Adipocyte (in vitro differentiated cells): ENCODE measurements at places on chromosomes 3 and 15.

DNA sequence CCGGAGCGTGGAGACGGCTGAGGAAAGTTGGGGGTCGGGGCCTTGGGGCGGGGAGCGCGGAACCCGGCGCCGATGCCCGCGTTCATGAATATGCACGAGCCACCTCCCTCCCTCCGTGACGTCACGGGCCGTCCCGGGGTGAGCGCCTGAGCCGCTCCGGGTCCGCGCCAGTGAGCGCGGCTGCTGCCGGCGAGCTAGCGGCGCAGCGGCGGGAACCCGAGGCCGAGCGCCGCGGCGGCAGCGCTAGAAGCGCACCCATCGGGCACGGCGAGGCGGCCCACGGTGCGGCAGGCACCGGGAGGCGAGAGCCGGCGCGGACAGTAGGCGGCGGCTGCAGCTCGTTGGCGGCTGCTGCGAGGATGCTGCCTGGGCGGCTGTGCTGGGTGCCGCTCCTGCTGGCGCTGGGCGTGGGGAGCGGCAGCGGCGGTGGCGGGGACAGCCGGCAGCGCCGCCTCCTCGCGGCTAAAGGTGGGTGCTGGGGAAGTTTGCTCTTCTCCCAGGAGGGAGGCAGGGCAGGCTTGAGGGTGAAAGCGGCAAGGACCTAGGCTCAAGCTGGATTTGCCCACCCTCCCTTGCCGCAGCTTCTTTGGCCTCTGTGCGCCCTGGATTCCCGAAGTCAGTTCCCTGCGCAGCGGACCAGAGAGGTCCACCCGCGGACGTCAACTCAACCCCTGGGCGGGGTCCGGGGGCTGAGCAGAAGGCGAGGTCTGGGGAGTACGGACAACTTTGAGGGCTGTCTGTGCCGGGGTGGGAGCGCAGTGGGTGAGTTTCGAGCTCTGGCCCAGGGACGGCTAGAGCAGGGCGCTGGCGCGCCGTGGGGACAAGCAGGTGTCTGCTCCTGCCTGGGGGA is at the start of gene CLSTN2:
CLSTN2 (plus strand) TSS at position 170 of the 850 bp plus-strand sequence.
- peak; percentile 73 for DNase-seq

DNA sequence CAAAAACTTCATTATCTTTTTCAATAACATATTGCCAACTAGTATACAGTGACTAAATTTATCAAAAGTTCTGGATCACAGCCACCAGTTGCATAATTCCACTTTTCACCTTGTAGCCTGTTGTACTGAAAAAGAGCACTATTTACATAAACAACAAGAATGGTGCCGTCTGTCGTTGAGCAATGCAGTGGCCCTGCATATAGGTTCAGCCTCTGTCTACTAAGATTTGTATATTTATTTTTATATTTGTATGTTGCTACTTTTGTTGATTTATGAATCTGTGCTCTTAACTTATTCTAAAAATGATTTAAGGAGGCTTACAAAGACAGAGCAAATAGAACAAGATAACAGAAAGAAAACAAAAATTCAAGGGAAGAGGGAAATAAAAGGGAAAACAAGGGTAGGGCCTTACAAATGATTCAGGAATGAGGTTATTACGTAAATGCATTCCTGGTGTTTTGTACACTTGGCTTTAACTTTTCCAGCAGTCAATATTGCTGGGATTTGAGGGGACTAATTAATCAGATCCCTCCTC is 257.6 kb upstream of the STT3B start:
- DNase-seq: peak; percentile 17

GRCh38 chr15:67097930-67098740 is 32.7 kb downstream of the SMAD3 start:
- peak; percentile 93 for DNase-seq

- DNase-seq: no peak
Observed at GRCh38 chr3:179673523-179673922, 20.7 kb downstream of the USP13 start.

DNA sequence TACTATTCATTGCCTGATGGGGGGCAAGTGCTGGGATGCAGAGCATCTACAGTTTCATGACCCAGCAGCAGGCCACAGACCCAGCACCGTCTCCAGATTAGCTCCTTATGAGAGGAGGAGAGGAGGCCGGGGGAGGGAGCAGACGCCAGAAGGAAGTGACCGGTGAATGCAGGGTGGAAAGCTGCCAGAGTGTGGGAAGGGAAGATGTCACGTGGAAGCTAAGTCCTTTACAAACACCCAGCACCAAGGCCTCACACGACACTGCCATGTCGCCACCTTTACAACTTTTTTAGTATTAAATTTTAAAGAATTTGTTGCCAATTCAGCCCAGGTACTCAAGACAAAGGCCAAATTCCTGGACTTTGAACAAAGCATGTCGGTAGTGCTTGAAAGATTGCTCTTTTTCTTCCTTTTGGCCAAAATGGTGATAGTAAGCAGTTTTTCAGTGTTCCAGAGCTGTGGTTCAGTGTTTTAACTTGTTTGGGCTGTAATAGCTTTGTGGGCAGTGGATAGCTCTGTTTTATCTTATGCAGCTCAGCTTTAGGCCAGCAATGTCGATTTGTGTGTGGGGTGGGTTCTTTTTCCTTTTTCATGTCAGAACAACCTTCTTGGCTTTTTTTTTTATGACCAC is 58.2 kb downstream of the ZBTB38 start:
- peak; percentile 64 for DNase-seq

DNA sequence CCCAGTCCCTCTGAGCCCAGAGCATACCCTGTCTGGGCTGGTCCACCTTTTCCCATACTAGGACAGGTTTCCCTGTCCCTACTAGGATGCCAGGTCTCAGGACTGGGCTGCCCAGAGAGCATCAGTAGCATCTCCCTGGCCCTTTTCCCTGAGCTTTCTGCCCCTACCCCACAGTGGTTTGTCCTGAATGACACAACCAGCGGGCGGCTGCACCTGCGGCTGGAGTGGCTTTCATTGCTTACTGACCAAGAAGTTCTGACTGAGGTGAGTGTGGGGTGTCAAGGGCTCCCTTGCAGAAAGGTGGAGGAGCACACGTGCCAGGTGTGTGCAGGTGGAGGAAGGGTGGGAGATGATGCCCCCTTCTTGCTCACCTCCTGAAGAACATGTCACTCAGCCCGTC is 33.5 kb downstream of the ESYT3 start:
- no peak for DNase-seq

- DNase-seq: no peak
Observed at GRCh38 chr15:26156051-26156450, 292.9 kb upstream of the ATP10A start.

DNA sequence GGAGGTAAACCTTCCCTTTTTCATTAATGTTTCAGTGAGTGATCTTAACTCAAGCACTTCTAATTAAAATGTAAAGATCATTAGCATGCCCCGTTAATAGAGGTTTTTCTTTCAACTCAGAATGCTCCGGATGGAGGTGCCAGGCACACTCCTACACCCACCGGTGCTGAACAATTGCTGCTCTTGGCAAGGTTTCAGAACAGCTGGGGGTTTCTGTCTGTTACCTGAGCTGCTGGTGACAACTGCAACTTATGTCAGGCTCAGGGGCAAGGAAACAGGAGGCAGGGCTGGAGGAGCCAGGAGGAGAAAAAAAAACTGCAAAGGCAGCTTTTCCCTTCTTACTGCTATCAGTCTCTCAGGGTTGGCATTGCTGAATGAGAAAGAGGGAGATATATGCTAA is 250.1 kb downstream of the DIPK2A start:
- no peak for DNase-seq

GRCh38 chr3:139774560-139775302 is 97.0 kb upstream of the NMNAT3 start:
- peak; percentile 41 for DNase-seq

DNA sequence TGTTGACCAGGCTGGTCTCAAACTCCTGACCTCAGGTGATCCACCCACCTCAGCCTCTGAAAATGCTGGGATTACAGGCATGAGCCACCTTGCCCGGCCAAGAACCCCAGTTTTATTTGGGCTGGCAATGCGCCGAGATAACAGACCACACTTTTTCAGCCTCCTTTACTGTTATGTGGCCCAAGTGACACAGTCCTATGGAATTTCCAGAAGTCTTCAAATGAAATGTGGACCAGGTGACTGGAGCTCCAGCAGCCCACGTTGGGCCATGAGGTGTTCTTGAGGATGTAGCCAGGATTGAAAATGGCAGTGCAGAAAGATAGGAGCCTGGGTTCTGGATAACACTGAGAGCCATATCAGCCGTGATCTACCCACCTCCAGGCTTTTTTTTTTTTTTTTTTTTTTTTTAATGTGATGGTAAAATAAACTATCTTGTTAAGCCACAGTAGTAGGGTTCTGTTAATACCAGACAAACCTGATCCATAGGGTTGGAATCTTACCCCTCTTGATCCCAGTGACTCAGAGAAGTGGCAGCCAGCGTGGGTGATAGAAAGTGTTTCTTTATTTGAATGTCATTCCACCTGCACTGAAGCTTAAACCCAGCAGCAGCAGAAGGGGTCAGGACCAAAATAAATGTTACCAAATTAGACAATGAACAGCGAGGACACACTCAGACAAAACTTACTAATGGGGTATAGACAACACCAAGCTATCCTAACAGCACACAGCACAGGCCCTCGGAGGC is 55.6 kb downstream of the LHFPL4 start:
- DNase-seq: no peak

GRCh38 chr15:72110355-72110754 is 7.6 kb downstream of the MYO9A start:
- no peak for DNase-seq

- DNase-seq: no peak
Observed at GRCh38 chr15:64100958-64101357, 5.2 kb downstream of the SNX1 start.

GRCh38 chr3:180707896-180708295 is 28.6 kb upstream of the CCDC39 start:
- DNase-seq: no peak

DNA sequence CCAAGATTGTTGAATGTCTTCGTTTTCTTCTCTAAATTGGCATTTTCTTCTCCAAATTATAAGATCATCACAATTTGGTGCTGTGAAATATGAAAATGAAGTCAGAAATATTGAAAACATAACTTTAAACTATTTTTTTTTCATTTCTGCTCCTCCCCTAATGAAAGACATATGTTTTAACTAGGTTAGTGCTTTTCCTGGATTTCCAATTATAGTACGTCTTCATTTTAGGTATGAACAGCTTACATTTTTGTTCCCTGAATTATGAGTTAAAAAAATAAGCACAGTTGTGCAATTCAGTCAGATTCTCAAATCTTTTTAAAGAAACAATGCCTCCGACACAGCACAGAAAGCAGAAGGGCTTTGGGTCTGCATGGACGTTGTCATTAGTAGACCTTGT is 83.5 kb upstream of the CFAP20DC start:
- DNase-seq: peak; percentile 90

DNA sequence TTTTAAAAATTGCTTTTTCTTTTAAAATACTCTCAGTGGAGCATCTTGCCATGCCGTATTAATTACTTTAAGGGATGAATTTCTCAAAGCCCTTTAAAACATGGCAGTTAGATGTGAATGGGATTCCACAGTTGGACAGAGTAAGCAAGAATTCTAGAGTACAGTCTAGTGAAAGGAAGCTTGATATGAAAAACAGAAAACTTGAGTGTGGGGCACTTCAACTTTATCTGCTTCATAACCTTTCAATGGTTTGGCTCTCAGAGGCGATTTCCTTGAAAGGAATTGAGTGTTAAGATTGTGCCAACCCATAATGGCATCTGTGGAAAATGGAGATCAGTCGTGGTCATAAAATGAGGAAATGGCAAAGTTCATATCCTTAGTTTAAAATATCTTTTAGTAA is 127.7 kb upstream of the SAMMSON start:
- no peak for DNase-seq

DNA sequence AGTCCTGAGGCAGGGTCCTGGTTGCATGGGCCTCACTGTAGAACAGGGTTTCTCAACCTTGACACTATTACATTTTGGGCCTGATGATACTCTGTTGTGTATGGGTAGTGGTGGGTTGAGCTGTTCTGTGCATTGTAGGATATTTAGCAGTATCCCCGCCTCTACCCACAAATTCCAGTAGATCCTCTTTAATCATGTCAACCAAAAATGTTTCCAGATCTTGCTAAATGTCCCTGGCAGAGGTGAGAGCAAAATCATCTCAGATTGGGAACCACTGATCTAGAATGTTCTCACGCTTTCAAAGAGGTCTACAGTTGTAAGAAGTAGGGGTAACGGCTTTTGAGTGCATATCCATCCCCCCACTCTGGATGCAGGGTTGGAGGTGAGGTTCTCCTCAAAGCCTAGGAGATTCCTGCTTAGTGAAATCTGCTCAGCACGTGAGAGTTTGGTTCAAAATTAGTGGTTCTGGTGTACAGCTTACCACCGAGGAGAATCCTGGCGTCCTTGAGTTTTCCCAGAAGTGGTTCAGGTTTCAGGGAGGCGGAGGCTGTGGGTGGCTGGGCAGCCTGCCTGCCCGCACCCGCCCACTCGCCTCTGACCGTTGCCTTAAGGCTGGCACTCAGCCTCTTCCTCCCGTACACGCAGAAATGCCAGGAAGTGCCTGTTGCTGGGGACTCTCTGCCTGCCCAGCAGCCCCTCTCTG is 5.3 kb downstream of the ACVR2B start:
- DNase-seq: peak; percentile 79

DNA sequence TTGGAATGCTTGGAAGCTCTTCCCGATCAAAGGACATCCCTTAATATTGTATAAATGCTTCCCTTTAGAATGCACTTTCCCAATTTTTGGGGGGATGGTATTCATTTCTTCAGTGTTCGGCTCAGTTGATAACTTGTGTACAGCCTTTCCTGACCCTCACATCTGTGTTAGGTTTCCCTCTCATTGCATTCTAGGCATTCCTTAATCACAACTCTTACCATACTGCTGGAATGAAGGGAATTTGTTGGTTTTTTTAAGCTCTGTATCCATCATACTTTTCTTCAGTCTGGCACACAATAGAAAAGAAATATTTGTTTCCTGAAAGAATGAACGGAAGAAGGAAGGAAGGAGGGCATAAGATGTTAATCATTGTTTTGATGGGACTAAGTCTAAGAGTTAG is 119.5 kb downstream of the CHST2 start:
- DNase-seq: peak; percentile 40

GRCh38 chr3:171796625-171797264 is 13.5 kb downstream of the PLD1 start:
- no peak for DNase-seq

- DNase-seq: no peak
Observed at GRCh38 chr3:37646865-37647264, 214.8 kb upstream of the CTDSPL start.

- DNase-seq: no peak
Observed at GRCh38 chr3:48514431-48515227, 10.7 kb upstream of the SHISA5 start.

DNA sequence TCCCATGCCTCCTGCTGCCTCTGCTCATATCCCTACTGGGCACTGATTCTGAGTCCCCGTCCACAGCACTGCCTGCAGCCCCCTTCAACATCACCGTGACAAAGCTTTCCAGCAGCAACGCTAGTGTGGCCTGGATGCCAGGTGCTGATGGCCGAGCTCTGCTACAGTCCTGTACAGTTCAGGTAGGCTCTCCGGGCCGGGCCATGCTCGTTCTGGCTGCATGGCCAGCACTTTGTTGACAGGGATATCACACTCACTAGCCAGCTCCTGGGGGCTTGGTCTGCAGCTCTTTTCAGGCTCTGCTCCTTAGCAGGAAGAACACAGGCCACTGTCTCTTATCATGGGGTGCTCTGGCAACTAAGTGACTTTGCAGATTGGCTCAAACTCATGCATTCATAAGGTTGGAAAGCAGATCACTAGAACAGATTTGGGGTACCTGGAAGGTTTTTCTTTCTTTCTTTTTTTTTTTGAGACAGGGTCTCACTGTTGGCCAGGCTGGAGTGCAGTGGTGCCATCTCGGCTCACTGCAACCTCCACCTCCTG is 6.0 kb downstream of the TYRO3 start:
- no peak for DNase-seq

GRCh38 chr15:101597360-101597928 is 54.7 kb downstream of the TM2D3 start:
- DNase-seq: no peak
